ENCODE measurements at places on chromosomes 16 and 17.

- DNase-seq = no peak
These were observed 13.5 kb downstream of the KNOP1 start for GRCh38 chr16:19704321-19705145.

- DNase-seq = no peak
These were observed 19.6 kb downstream of the SBK1 start for GRCh38 chr16:28311913-28312312.

GRCh38 chr17:63426041-63426916 is 19.8 kb downstream of the CYB561 start:
- DNase-seq = no peak

DNA sequence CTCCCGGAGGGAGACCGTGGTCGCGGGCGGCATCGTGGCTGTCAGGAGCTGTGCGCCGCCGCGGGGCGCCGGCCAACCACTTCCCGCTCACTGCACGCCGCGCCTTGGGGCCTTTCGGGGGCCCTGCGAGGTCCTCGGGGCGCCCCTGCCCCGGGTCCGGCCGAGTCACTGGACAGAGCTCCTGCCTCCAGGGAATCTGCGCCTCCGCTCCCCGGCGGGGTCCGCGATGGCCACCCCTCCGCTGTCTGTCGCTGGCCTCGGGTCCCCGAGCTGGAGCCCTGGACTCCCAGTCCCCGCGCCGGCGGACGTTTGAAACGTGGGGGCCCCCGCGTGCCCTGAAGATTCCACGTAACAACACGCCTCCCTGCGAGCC is at the start of gene QRICH2:
QRICH2 (minus strand) TSS at position 311 of the 373 bp plus-strand sequence; CDS start at position 33, 278 bp downstream.
- DNase-seq = no peak

- DNase-seq = no peak
These were observed 17.1 kb upstream of the CLEC18A start for GRCh38 chr16:69934044-69934443.

DNA sequence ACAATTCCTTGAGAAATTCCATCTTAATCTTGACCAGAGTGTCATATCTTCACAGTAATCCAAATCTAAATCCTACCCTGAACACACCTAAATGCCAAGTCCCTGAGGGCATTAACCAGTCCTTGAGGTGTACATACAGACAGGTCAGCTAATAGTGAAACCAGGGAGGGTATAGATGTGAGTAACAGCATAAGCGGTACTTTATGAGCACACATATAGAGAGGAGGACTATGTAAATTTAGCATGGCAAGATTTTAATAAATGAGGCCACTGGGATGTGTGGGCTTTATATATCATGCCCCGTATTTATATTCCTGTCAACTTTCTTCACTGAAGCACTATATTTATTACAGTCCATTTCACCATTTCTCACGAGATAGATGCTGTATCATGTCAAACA is 80.2 kb downstream of the GP2 start:
- DNase-seq = no peak

GRCh38 chr16:47431960-47432359 is 28.9 kb downstream of the ITFG1 start:
- no peak for DNase-seq

GRCh38 chr17:16913463-16913862 is 58.5 kb downstream of the TNFRSF13B start:
- DNase-seq = no peak

GRCh38 chr16:3638916-3639644 is 15.4 kb upstream of the DNASE1 start:
- DNase-seq = no peak

GRCh38 chr17:81438688-81439087 is 43.4 kb downstream of the BAHCC1 start:
- no peak for DNase-seq

DNA sequence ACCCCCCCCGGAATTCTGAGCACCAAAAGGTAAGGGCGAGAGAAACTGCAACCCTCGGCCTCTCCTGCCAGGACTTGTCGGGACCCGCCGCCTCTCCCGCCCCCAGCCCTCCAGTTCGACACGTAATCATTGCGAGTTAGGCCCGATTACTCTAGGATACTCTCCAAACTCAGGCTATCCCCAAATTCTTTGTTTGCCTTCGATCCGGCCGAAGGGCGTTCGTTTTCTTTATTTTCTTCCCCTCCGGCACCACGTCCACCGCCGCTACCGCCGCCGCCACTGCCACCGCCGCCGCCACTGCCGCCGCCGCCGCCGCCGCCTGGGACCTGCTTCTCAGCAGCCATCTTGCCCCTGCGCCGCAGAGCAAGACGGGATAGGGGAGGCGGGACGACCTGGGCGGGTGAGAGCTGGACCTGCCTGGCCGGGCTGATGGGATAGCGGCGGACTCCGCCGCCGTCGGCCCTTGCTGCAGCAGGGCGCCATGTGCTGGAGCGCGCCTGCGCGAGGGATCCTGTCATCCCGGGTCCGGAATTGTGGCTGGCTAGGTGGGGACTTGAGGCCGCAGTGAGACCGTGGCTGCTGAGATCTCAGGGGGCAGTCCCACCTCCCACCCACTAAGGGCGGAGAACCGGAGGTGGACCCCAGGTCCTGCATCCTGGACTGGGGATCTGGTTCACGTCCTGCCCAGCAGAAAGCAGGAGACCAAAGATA is at the start of gene SRP68:
SRP68 (minus strand) TSS at position 370 of the 711 bp plus-strand sequence; CDS start at position 344, 26 bp downstream.
- peak; percentile 98 for DNase-seq
